ENCODE measurements at places on chromosomes 11 and 22. TPM values are rescaled to one million over a fixed set of nuclear protein-coding genes. Genes with fewer than 3 reads are reported as not detected.

- no peak for DNase-seq
Measured at GRCh38 chr11:47182380-47182779, 3.9 kb downstream of the PACSIN3 start.

GRCh38 chr22:50697667-50698506 is 25.3 kb downstream of the SHANK3 start:
- no peak for DNase-seq

DNA sequence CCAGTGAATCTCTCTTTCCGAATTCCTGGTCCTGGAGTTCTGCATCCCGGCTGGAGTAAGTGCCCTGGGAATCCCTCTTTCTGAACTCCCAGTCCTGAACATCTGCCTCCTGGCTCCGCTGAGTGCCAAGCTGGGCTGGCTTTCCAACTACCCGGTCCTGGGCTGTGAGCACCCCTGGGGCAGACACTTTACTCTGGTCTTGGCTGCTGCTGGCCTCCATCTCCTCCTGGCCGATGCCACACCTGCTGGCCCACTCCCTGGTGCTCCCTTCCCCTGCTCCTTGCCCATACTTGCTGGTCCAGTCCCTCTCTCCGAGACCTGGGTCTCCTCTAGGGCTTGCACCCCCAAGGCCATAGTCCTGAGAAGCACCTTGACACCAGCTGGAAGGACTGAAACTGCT is 14.7 kb downstream of the TNKS1BP1 start:
- DNase-seq, result no peak

- peak; percentile 59 for DNase-seq
Measured at GRCh38 chr11:58900479-58901420, 38.5 kb upstream of the GLYATL1 start.

ILK gene
- 298 TPM for total RNA-seq

- peak; percentile 60 for DNase-seq
Measured at GRCh38 chr11:14386895-14387480, 28.0 kb upstream of the RRAS2 start.

MRPL16 gene
- total RNA-seq, result 44.5 TPM

DNA sequence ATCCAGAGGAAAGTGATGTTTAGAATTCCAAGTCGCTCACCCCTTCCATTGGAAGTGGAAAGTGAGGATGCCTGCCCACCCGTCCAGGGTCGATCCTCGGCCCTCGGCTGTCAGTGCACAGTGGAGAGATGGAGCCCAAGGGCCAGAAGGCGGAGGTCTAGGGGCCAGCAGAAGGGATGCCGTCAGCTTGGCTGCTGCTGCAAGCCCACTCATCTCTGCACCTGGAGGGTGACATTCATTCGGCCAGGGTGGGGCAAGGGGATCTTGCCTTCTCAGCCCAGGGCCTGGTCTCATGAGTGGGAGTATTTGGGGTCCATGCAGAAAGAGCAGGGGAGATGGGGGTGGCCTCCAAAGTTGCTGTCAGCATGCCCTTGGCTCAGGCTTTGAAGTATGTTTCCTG is 30.7 kb downstream of the LINC01488 start:
- no peak for DNase-seq

DNA sequence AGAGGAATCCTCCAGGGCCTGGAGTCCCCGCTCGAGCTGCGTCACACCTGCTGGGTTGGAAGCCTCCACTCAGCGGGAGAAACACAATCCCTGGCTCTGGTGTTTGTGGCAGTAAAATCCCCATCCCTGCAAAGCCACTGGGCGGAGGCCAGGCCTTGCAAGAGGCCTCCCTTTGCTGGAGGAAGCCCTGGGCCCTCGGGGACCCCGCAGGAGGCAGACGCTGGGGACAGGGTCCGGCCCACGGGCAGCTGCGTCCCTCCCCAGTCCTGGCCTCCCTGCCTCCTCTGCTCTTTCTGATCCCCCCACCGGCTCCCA is 194.7 kb downstream of the BRD1 start:
- no peak for DNase-seq

HOATZ gene
- not detected for total RNA-seq

- DNase-seq, result no peak
Measured at GRCh38 chr11:104873252-104873651, 25.0 kb downstream of the CASP12 start.

CCDC89 gene
- total RNA-seq, result 3.9 TPM

GRCh38 chr11:124446916-124447315 is 1.4 kb upstream of the OR8B8 start:
- no peak for DNase-seq

MMP1 gene
- 281 TPM for total RNA-seq

DNA sequence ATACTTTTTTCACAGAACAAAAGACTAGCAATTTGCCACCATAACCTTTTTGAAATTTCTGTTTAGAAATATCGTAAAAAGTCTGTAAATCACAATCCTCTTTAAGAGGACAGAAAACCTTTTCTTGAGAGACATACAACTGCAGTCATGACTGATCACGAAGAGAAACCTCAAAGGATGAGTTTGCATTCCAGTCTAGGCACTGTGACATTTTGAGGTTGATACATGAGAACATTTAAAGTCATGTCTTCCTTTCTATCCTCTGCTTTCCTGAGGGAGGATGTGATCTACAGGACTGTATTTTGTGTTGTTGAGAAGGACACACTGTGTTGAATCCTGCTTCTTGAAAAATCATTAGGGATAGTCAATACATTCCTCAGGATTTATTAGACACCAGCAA is 476.7 kb upstream of the CCDC179 start:
- DNase-seq, result peak; percentile 39

OR2D2 gene
- 0.86 TPM for total RNA-seq

Data from fibroblast of villous mesenchyme (primary cell).